BJ (cell line): ENCODE measurements at places on chromosomes 5 and 9.

DNA sequence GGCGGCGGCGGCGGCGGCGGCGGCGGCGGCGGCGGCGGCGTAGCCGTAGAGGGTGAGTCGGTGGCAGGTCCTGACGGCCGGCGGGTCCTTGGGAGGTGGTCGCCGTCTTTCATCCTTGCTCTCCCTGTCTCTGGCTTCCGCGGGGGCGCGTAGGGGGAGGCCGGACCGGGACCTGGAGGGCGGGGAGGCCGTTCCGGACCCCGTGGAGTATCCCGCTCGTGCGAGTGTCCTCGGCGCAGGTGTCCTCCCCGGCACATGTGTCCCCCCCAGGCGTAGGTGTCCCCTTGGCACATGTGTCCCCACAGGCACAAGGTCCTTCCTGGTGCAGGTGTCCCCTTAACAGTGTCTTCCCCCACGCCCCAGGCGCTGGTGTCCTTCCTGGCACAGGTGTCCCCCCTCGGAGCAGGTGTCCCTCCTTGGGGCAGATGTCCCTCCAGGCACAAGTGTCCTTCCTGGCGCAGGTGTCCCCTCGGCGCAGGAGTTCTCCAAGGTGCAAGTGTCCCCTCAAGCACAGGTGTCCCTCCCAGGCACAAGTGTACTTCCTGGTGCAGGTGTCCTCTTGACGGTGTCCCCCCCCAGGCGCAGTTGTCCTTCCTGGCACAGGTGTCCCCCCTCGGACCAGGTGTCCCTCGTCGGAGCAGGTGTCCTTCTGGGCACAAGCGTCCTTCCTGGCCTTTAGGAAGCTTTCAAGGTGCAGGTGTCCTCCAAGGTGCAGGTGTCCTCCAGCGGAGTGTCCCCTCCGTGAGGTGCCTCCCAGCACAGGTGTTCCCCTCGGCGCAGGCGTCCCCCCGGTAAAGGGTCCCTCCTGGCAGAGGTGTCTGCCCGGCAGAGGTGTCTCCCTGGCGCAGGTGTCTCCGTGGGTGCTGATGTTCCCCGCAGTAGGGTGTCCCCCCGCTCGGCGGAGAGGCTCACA, 519 bp downstream of the EXOC3 start:
- DNase-seq: no peak

GRCh38 chr9:109391176-109391575, 70.3 kb upstream of the EPB41L4B start:
- no peak for DNase-seq

GRCh38 chr9:76459694-76460635, 983 bp downstream of the GCNT1 start:
- DNase-seq: no peak

DNA sequence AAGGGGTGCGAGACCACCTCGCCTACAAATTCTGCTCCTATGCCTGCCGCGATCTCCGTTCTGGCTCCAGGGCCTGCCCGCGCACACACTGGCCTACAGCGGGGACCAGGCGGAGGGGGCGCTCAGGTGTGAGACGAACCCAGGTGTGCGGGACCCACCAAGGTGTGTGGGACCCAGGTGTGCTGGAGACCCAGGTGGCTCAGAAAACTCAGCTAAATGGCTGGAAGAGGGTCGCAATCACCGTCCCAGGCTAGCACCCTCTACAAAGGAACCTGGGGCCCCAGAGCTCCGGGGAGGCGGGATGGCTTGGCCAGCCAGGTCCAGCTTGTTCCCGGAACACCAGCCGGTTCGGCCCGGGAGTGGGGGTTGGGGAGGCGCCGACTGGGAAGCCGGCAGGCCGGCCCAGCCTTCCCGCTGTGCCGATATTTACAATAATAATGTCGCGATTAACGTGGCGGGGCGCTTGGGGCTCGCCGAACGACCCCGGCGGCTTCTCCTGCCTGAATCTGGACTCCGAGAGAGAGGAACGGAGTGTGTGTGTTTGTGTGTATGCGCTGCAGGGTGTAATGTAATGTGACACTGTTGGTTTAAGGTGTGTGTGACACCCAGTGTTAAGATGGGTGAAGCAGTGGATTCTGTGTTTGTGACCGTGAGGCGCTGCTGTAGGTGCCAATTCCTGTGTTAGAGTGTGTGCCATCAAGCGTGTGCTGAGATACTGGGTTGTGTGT, 1.4 kb downstream of the PCDH1 start:
- DNase-seq: no peak

DNA sequence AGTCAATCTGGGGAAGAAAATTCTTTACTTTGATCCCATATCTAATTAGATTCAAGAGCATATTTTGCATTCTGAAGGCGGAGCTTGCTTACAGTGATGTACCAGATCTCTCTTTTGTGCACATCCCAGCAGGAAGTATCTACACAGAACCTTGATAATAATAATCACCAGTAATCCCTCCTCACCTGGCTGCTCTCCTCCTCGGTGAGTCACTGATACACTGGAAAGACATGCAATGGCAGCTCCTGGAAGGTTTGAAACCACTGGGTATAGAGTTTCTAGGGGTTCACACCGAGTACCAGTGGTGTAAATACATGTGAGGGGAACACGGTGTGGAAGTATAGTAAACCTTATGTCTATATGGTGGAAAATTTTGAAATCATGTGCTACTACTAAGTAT, 205.5 kb upstream of the TARS1 start:
- DNase-seq: no peak

DNA sequence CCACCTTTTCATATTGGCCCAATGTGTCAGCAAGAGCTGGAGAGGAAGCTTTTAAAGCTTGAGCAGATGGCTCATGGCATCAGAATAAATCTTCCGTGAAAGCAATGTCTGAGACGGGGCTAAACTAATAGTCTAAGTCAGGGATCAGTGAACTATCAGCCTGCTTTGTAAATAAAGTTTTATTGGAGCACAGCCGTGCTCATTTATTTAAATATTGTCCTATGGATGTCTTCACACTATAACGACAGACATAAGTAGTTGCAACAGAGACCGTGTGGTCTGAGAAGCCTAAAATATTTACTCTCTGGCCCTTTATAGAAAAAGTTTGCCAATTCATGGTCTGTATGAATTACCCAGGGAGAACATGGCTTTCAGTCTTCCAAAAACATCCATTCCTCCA, 85.6 kb upstream of the SLC44A1 start:
- DNase-seq: no peak

GRCh38 chr9:127540664-127541041, 71.4 kb upstream of the STXBP1 start:
- no peak for DNase-seq

DNA sequence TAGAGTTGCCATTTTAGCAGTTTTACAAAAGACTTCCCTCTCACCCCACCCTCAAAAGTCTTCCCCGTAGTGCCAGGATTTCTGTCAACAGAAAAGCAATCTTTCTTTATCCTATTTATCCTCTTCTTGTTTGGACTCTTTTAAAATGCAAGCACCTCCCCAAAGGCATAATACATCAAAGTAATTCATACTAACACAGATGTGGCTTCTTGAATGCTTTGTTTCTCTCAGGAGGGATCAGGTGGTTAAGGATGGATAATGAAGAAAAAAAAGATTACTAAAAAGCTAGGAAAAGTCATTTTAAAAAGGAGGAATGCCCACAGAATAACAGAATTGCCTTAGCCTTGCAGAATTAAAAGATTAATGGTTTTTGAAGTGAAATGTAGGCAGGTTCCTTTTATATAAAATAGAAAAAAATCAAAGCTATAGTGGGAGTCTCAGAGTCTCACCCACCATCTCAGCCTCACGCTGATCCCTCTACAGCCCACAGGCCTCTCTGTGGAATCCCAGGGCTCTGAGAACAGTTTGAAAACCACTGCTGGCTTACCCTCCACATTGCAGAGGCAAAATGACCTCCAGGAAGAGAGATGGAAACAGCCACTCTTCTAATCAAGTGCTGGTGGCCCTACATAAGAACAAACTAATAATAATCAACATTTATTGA, 102.2 kb downstream of the GCNT1 start:
- DNase-seq: no peak

- DNase-seq: no peak
These were observed 9.5 kb upstream of the DOCK2 start for GRCh38 chr5:169627551-169627950.

DNA sequence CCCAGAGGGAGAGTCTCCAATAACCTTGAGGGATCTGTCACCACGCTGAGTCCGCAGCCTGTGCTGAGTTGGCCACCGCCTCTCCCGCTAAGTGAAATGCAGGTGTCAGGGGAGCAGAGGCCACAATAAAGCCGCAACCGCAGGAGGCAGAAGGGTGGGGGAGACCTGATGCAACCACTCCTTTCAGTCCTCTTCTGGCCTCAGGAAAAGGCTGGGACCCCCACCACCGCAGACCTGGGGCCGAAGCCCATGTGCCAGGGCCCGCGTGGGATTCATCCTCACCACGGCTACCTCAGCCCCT, 576 bp downstream of the MAP1B start:
- DNase-seq: no peak

DNA sequence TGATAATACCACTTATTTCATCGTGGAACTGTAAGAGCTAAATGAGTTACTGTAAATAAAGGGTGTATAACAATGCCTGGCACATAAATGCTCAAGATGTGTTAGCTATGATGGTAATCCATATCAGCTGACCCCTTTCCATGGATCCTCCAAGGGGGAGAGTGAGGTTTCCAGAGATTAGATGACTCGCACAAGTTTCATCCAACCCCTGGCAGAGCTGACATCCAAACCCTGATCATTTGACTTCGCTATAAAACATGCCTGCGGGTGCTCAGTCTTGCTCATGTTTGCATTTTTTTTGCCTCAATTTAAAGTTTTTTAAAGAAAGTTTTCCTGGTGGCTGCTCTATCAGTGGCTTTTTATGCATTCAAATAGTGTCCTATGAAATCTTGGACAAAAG, 145.7 kb upstream of the SMIM23 start:
- no peak for DNase-seq

GRCh38 chr5:114325541-114325940, 36.3 kb upstream of the KCNN2 start:
- DNase-seq: no peak

- no peak for DNase-seq
These were observed 1.2 kb upstream of the C5orf63 start for GRCh38 chr5:127074466-127074865.

GRCh38 chr5:53917095-53917494, 356.7 kb downstream of the NDUFS4 start:
- no peak for DNase-seq

DNA sequence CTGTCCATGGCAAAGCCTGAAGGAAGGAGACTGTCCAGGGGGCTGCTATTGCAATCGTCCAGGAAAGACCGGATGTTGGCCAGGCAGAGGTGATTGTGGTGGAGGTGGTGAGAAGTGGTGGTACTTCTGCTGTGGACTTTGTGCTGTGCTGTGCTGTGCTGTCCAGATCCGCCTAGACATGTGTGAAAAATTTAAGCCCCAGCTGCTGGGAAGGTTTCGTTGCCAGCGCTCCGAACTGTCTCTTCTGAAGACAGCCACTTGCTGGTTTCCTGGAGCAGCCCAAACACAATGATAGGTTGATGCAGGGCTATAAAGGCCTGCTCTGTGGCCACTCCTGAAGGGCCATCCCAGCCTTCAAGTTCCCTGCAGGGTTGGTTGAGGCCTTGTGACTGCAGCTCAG, 223.0 kb upstream of the MPDZ start:
- no peak for DNase-seq

- DNase-seq: no peak
These were observed 417.0 kb upstream of the ADAMTSL1 start for GRCh38 chr9:18056993-18057369.

DNA sequence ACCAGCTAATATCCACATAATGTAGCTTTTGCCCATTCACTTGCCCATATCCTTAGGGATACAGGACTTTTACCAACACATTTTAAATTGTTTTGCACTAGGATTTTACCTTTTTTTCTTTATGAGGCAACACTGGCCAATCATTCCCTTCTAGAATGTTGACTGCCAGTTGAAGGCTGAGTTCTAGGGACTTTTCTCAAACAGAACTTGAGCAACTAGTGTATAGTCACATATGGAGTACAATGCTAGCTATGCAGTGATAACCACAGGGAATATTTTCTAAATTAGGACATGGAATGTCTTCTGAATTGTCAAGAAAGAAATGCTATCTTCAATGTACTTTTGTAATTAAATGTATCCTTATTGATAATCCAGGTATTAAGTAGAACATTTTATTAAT, 133.6 kb downstream of the OXCT1 start:
- DNase-seq: no peak

GRCh38 chr5:65355301-65355700, 126.4 kb downstream of the ADAMTS6 start:
- DNase-seq: no peak

DNA sequence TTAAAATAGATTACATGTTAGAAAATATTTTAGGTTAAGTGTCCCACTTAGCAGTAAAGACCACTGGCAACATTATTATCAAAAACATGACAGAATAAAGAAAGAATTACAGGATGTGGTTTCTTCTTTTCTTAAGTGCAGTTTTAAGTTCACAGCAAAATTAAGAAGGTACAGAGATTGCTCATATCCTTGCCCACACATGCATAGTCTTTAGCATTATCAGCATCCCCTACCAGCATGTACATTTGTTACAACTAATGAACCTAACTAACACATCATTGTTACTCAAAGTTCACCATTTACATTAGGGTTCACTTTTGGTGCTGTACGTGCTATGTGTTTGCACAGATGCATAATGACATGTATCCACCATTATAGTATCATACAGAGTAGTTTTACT, 837.7 kb upstream of the CDH9 start:
- no peak for DNase-seq

DNA sequence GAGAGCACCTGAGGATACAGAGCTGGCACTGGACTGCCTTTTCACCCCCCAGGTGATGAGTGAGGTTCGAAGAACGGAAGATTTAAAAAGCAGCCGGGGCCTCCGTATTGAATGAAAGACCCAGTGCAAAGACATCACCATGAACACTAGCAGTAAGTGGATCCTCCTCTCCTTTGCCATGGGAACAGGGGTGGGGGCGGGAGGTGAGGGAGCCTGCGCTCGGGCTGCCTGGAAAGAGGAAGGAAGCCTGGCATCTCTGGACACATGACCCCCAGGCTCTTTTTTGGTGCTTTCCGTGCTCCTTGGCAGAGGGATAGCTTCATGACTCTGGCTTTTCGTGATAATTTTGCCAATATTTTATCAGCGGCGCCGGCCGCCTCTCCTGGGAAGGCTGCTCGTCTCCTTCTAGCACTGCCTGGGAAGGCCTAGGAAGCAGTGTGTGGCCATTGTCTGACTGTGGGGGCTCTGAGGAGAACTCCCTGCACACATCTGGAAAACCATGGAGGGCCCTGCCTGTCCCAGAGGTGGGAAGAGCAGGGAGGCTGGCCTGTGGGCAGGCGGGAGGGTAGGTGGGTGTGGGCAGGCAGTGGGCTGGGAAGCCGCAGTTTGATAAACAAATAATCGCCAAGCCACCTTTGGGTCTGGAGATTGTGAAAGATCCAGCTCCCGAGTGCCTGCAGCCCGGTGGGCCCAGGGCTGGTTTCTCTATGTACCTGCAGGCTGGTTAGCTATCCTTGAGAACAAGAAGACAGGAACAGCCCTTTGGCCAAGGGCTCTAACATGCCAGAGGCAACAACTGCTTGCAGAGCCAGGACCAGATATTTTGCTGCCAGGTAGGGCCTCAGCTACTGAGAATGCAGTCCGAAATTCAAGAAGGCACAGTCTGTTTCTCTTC, 911 bp downstream of the ABLIM3 start:
- no peak for DNase-seq

DNA sequence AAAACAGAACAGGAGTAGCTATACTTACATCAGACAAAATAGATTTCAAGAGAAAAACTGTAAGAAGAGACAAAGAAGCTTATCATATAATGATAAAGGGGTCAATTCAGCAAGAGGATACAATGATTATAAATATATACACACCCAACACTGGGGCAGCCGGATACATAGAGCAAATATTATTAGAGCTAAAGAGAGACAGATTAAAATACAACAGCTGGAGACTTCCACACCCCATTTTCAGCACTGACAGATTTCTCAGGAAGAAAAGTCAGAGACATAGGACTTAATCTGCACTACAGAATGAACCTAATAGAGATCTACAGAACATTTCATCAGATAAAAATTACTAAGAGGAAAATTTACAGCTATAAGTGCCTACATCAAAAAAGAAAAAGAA, 35.7 kb downstream of the OXCT1 start:
- no peak for DNase-seq
